ENCODE measurements at places on chromosomes 4 and X.

DNA sequence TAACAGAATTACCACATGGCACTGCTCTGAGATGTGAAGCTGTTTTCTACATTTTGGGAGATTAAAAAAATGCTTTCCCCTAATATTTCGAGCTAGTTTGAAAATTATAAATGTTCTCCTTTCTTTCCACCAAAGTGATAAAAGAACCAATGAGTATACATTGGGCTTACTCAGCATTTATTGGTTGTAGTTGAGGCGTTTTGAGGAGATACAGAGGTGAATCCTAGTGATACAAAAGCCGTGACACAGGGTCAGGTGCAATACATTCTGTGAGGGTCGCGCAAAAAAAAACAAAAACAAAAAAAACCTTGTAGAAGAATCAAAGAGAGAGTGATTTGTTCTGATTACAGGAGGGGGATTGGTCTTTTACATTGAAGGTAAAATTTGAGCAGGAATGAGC lies 32.4 kb upstream of the CYP4V2 start:
- no peak for DNase-seq

- no peak for DNase-seq
Measured at GRCh38 chrX:38151441-38151840, 69.2 kb downstream of the SRPX start.

DNA sequence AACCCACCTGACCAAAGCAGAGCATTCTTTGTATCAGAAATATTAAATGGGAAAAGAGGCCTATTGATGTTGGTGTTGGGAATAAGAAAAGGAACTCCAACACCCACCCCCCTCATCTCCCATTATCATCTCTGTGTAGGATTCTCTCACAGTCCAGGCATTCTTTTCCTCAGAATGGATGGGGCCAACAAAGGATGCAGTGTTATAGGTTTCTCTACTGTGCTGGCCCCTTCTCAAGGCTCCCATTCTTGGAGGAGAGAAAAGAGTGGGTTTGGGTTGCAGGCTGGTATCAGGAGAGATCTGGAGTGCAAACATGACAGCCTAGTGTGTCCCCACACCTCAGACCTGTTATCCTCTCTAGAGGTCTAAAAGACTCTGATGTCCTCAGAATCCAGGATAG lies 59.6 kb downstream of the UGT8 start:
- DNase-seq: no peak

DNA sequence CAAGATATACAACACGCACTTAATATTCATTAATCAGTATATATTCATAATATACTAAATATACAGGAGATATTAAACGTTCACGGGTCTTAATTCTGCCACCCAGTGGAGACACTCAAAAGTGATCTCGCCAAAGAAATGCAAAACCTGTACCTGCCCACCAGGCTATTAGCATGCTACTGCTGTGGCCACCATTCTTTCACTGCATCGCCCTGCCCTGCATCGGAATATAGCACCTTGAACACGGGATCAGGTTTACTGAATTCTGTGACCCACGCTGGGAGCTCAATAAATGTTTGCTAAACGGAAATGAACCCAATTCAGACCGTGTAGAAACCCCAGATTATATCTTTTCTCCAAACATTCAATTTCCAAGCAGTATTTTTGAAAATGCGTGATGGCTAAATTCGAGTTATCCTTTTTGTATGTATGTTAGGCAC lies 840 bp upstream of the CLCN3 start:
- DNase-seq: peak; percentile 73

DNA sequence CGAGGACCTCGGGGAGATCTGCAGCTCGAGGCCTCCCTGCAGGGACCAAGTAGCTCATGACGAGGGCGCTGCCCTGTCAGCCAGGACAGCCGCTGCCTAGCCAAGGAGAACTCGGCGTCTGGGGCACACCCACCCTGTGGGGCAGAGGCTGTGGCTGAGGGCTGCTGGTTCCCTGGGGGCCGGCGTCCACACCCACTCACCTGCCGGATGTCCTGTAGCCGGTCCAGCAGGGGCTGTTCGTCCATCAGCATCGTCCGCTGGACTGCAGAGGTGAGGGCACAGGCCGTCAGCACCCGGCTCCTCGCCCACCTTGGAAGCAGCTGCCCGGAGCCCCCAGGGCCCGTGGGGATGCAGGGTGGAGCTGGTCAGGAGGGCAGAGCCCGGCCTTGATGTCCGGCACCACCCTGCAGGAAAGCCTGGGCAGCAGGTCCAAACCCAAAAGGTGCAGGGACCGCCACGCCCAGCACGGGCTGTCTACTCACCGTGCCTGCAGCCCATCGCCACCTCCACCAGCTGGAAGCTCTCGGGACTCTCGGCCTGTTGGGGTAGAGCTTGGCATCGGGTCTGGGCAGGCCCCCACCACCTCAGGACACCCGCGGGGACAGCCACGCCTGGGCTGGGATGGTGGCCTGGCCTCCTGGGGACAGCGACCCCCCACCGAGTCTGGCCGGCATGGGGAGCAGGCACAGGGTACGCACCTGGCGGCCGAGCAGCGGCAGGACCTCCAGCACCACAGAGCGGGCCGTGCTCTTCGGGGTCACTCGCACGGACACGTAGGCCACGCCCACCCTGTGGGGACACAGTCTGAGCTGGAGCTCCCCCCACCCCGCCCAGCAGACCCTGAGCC lies 6.9 kb downstream of the DGKQ start:
- DNase-seq: no peak

GRCh38 chr4:52869656-52870055 lies 7.5 kb downstream of the RASL11B start:
- DNase-seq: no peak

DNA sequence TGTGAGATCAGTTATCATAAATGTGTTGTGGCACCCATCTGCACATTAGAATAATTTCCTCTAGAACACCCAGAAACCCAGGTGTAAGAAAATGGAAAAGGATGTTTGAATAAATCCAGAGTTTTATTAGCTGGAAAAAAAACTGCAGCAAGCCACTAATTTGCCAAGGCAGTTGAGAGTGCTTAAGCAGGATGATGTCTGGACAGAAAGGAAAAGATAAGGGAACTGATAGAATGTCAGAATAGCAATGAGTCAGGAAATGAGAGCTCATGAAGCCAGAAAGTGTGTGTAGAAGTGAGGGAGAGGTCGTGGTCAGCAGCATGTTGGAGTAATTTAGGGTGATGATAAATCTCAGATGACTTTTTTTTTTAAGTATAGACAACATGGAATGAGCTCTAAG lies 15.2 kb upstream of the NEUROG2 start:
- DNase-seq: no peak

Measured in CD4-positive, alpha-beta T cell treated with Interleukin-10 for 1 hour (primary cell).